ENCODE measurements at places on chromosomes 2 and 18. TPM values are rescaled to one million over a fixed set of nuclear protein-coding genes. Genes with fewer than 3 reads are reported as not detected.
A peak's percentile ranks its signal among the peaks of the same experiment; 100 is the strongest.

DNA sequence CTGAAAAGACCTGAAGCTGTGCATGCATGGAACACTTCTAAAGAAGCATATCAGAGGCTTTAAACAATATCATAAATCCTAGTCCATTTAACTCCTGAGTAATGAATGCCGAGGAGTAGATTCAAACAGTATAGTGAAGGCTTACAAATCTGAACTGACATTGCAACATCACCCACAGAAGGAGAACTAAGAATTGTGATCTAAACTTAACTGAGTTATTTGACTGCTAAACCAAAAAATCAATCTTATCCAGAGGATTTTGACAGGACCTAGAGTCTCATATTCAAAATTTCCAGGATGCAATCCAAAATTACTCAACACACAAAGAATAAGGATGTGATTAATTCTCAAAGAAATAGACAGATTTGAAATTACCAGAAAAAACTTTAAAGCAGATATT is 181.0 kb downstream of the SLC39A10 start:
- no peak overlapping the region for H3K27ac ChIP-seq
- no peaks in the 10 kb centered on the region for H3K27me3 ChIP-seq
- no peaks in the 10 kb centered on the region for H3K36me3 ChIP-seq

GRCh38 chr18:75183524-75183923 is 25.4 kb downstream of the PTGR3 start:
- no peak overlapping the region for H3K27ac ChIP-seq
- peak; percentile 27 for DNase-seq
- no peaks in the 10 kb centered on the region for H3K36me3 ChIP-seq
- peaks cover 3% of the 10 kb centered on the region for H3K27me3 ChIP-seq
- no peaks in the 10 kb centered on the region for H3K4me1 ChIP-seq
- H3K4me3 ChIP-seq, result no peak overlapping the region

GRCh38 chr2:14513903-14514302 is 118.6 kb upstream of the LRATD1 start:
- H3K27me3 ChIP-seq, result no peaks in the 10 kb centered on the region
- no peak for DNase-seq
- H3K36me3 ChIP-seq, result no peaks in the 10 kb centered on the region
- H3K4me1 ChIP-seq, result peaks cover 2% of the 10 kb centered on the region
- H3K27ac ChIP-seq, result no peak overlapping the region

- H3K4me1 ChIP-seq, result no peaks in the 10 kb centered on the region
- no peaks in the 10 kb centered on the region for H3K36me3 ChIP-seq
- no peak for DNase-seq
- no peak overlapping the region for H3K4me3 ChIP-seq
- no peak overlapping the region for H3K27ac ChIP-seq
- H3K27me3 ChIP-seq, result no peaks in the 10 kb centered on the region
Measured at GRCh38 chr18:8051453-8051852, 484.3 kb downstream of the PTPRM start.

DNA sequence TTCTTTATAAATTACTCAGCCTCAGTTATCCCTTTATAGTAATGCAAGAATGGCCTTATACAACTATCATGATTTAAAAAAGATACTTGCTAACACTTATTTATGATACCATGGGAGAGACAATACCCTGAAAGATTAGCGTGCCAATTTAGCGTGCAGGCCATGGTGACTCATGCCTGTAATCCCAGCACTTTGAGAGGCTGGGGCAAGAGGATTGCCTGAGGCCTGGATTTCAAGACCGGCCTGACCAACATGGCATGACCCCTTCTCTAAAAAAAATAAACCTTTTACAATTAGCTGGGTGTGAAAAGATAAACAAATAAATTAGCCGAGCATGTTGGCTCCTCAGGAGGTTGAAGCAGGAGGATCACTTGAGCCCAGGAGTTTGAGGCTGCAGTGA is 493.4 kb upstream of the FSIP2 start:
- no peaks in the 10 kb centered on the region for H3K27me3 ChIP-seq
- H3K27ac ChIP-seq, result no peak overlapping the region
- no peaks in the 10 kb centered on the region for H3K4me1 ChIP-seq
- DNase-seq, result no peak
- H3K36me3 ChIP-seq, result no peaks in the 10 kb centered on the region

GRCh38 chr2:106011380-106011779 is 182.7 kb downstream of the UXS1 start:
- no peak for DNase-seq
- H3K36me3 ChIP-seq, result no peaks in the 10 kb centered on the region
- no peaks in the 10 kb centered on the region for H3K4me1 ChIP-seq
- H3K27me3 ChIP-seq, result no peaks in the 10 kb centered on the region

The TBR1 gene
- total RNA-seq, result not detected

The STK36 gene
- 32.1 TPM for total RNA-seq

The LIMS2 gene
- total RNA-seq, result 0.51 TPM

All from fibroblast of lung (primary cell).